Natural killer cell treated with Interleukin-12 subunit alpha and Interleukin-12 subunit beta and Interleukin-15 and Interleukin-18, amount 100 ng/mL, for 72 hours (primary cell): ENCODE measurements at places on chromosomes 6 and 20. TPM values are rescaled to one million over a fixed set of nuclear protein-coding genes. Genes with fewer than 3 reads are reported as not detected.

- DNase-seq, result peak; percentile 77
Observed at GRCh38 chr6:134640975-134641429, 308.9 kb downstream of the ALDH8A1 start.

DNA sequence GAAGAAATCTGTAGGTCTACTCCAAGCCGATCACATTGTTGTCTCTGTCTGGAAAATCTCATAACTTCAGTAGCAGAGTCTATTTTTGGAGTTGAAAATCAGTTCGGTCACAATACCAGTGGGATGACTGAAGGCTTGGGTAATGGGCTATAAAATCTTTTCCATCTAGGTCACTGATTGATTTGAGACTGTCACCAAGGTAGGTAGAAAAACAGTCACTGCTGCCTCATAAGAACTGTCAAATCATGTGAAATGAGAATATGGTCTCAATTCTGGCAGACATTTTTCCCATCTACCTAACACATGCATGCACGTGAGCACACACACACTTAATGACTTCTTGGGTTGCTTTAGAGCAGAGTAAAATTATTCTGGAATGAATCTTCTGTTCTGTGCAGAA is 1162.8 kb upstream of the CITED2 start:
- no peak for DNase-seq

- no peak for DNase-seq
Observed at GRCh38 chr6:30169658-30170614, 6.6 kb downstream of the TRIM15 start.

GTSF1L gene
- total RNA-seq, result not detected

UBE2C gene
- total RNA-seq, result 89.7 TPM
